ENCODE measurements at places on chromosomes 6 and 20.

DNA sequence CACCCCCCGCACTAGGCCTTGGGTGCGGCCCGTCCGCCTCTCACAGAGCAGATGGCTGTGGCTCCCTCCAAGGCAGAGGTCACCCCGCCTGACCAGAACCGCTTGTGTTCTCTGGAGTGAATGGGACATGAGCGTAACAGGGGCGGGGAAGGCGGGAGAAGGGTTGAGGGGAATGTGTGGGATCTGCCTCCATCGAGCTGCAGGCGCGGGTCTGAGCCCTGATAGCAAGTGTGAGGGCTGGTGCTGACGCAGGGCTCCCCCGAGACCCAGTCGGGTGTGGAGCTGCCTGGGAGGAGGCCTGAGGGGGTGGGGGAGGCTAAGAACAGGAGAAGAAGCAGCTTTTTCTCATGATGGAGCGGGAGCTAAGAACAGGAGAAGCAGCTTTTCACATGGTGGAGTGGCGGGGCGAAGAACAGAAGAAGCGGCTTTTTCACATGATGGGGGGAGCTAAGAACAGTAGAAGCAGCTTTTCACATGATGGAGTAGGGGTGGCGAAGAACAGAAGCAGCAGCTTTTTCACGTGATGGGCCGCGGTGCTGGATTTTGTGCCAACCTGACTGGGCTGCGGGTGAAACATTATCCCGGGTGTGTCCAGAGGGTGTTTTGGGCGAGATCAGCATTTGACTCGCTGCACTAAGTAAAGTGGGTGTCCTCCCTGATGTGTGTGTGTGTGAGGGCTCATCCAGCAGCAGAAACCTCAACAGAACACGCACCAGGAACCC lies 169.3 kb downstream of the TTLL2 start:
- DNase-seq: no peak

DNA sequence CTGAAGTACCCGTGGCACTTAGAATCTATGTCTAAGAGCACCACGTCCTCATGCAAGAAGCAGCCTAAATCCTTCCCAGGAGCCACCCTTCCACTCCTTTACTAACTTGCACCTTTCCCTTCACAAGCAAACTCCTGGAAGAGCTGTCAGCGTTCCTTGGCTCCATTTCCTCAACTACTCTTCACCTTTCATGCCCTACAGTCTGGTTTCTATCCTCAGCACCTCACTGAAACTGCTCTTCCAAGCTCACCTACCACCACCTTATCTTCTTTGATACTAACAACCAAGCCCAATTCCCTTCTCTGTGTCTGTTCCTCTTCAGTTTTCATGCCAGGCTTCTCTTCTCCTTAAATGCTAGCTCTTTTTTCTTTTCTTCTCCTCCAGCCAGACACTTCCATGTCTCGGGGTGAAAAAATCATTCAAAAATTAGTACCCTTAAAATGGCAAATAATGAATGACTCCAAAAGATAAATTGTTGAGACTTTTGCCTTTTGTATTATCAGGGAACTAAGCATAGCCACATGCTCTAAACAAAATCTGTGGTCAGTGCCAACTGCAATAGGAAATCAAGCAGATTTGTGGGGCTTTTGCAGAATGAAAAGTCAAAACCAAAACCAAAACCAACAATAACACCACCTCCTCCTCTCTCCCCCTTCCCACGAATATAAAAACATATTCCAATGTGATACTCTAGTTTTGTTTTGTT lies 149.6 kb upstream of the KCNK16 start:
- no peak for DNase-seq

- DNase-seq: no peak
Observed at GRCh38 chr6:91328241-91328640, 741.4 kb upstream of the MAP3K7 start.

- no peak for DNase-seq
Observed at GRCh38 chr6:33071569-33071968, 1.9 kb downstream of the HLA-DPA1 start.

DNA sequence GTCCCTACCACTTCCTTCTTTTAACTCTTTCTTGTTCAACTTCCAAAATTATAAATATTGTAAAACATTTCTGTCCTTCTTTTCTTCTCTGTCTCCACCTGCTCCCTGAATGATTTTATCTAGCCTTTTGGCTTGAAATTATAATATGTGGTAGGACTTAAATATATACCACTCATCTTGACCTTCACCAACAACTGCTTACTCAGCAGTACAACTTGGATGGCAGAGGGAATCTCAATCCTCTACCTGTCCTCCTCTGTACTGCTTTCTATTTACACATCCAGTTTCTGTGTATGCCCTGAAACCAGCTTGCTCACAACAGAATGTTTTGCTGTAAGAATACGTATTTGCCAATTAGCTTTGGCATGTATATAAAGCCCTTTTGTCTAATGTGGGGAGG lies 1392.5 kb downstream of the EPHA7 start:
- DNase-seq: no peak

GRCh38 chr6:69294407-69294806 lies 502.4 kb downstream of the LMBRD1 start:
- DNase-seq: no peak
